ENCODE measurements at places on chromosomes 3 and 15. TPM values are rescaled to one million over a fixed set of nuclear protein-coding genes. Genes with fewer than 3 reads are reported as not detected.

The ACSBG1 gene
- total RNA-seq, result 2.9 TPM

The ISLR gene
- total RNA-seq, result 0.31 TPM

The FOXP1 gene
- total RNA-seq, result 28.8 TPM

The PLAAT1 gene
- total RNA-seq, result not detected

The AADACL2 gene
- total RNA-seq, result not detected

Data from myocyte (in vitro differentiated cells).